ENCODE measurements at places on chromosomes 4 and X. TPM values are rescaled to one million over a fixed set of nuclear protein-coding genes. Genes with fewer than 3 reads are reported as not detected.
A peak's percentile ranks its signal among the peaks of the same experiment; 100 is the strongest.

DNA sequence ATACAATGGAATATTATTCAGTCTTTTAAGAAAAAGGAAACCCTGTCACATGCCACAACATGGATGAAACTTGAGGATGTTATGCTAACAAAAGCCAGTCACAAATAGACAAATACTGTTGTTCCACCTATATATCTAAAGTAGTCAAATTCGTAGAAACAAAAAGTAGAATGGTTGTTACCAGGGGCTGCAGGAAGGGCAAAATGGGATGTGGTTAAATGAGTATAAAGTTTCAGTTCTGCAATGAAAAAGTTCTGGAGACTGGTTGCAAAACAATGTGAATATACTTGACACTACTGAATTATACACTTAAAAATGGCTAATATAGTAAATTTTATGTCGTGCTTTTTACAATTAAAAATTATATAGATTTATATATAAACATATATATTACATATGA lies 12.2 kb downstream of the SPOCK3 start:
- DNase-seq, result no peak
- H3K4me3 ChIP-seq, result no peak overlapping the region
- no peak overlapping the region for H3K27ac ChIP-seq
- H3K36me3 ChIP-seq, result no peaks in the 10 kb centered on the region

DNA sequence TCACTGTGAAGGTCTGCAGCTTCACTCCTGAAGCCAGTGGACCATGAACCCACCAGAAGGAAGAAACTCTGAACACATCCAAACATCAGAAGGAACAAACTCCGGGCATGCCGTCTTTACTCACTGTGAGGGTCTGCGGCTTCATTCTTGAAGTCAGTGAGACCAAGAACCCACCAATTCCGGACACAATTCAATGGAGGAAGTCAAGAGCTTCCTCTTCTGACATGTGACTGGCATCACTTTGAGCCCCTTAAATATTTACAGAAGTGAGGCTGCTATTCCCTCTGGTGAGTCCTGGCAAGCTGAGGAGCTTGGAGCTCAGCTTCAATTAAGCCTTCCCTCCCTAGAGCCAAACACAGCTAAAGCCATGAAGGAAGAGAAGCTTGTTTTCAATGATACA lies 103.5 kb upstream of the SRD5A3 start:
- no peaks in the 10 kb centered on the region for H3K4me1 ChIP-seq
- H3K36me3 ChIP-seq, result no peaks in the 10 kb centered on the region
- no peak for DNase-seq
- no peak overlapping the region for H3K4me3 ChIP-seq

GRCh38 chrX:119606280-119607017 lies at the start of gene NKRF:
Gene NKRF, minus strand, starts transcription at chrX:119606424.
- no peaks in the 10 kb centered on the region for H3K4me1 ChIP-seq
- peak within 1 kb of the TSS; percentile 89 for H3K27ac ChIP-seq
- H3K4me3 ChIP-seq, result peak within 1 kb of the TSS; percentile 72

DNA sequence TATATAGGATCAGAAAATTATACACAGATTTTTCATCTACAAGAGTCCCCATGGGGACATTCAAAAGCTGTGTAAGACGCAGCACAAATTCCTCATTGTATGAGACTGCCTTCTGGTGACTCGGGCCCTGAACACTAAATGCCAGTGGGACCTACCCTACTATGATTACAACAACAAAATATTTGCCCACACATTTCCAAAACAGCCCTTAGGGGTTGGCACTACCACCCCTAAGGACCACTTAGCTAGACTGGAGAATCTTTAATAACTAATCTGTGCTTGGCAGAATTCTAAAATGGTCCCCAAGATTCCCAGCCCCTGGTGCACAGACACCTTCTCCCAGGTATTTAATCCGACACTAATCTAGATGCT lies 29.1 kb downstream of the UCHL1 start:
- H3K27me3 ChIP-seq, result no peaks in the 10 kb centered on the region
- H3K27ac ChIP-seq, result no peak overlapping the region
- no peaks in the 10 kb centered on the region for H3K4me1 ChIP-seq
- no peaks in the 10 kb centered on the region for H3K36me3 ChIP-seq
- no peak overlapping the region for H3K4me3 ChIP-seq
- DNase-seq, result no peak

GRCh38 chr4:126405369-126405982 lies 1090.7 kb downstream of the FAT4 start:
- no peaks in the 10 kb centered on the region for H3K36me3 ChIP-seq
- no peak overlapping the region for H3K27ac ChIP-seq
- no peak overlapping the region for H3K4me3 ChIP-seq
- H3K4me1 ChIP-seq, result no peaks in the 10 kb centered on the region

Gene DUX4
- total RNA-seq, result not detected

DNA sequence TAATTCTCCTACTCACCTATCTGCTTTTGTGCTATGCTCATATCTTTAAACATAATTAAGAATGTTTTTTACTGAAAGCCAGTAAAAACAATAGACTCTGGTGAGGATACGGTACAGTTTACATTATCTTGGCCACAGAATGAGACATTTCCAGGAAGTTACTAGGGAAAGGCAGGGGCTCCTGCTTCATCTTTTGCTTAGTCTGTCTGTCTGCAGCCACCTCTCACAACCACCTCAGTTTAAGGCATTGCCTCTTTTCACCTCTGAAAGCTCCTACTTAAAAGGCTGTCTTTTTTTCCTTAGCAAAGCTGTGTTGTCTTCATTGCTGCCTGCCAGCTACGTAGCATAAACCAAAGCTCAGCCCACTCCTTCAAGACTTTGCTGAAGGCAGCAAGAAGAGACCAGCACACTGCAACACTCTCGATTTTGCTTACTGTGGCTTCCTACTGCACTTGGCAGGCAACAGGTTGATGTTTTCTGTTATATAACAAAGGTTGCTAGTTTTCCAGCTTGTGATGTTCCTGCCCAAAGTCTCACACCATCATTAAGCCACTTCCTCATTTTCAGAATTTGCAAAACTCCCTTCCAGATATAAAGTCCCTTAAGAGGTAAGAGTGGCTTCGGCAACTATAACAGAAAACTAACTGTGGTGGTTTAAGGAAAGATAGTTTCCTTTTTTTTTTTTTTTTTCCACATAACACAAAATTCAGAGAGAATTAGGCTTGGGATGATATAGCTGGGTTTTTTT lies 432.9 kb downstream of the GRXCR1 start:
- H3K4me1 ChIP-seq, result no peaks in the 10 kb centered on the region
- no peaks in the 10 kb centered on the region for H3K27me3 ChIP-seq
- H3K27ac ChIP-seq, result no peak overlapping the region
- H3K4me3 ChIP-seq, result no peak overlapping the region

Data from tibial nerve (tissue), 4 donors.